ENCODE measurements at places on chromosomes 6 and 20.
A peak's percentile ranks its signal among the peaks of the same experiment; 100 is the strongest.

- DNase-seq: no peak
These were observed 9.0 kb upstream of the PRDM1 start for GRCh38 chr6:106077170-106077569.

GRCh38 chr6:139017227-139017626 is 11.3 kb upstream of the ABRACL start:
- no peak for DNase-seq

GRCh38 chr20:62577490-62577836 is 64.8 kb upstream of the SLCO4A1 start:
- no peak for DNase-seq

- no peak for DNase-seq
These were observed 250.7 kb upstream of the SLC35B3 start for GRCh38 chr6:8686077-8686476.

- no peak for DNase-seq
These were observed 152.6 kb downstream of the TSHZ2 start for GRCh38 chr20:53124803-53125202.

DNA sequence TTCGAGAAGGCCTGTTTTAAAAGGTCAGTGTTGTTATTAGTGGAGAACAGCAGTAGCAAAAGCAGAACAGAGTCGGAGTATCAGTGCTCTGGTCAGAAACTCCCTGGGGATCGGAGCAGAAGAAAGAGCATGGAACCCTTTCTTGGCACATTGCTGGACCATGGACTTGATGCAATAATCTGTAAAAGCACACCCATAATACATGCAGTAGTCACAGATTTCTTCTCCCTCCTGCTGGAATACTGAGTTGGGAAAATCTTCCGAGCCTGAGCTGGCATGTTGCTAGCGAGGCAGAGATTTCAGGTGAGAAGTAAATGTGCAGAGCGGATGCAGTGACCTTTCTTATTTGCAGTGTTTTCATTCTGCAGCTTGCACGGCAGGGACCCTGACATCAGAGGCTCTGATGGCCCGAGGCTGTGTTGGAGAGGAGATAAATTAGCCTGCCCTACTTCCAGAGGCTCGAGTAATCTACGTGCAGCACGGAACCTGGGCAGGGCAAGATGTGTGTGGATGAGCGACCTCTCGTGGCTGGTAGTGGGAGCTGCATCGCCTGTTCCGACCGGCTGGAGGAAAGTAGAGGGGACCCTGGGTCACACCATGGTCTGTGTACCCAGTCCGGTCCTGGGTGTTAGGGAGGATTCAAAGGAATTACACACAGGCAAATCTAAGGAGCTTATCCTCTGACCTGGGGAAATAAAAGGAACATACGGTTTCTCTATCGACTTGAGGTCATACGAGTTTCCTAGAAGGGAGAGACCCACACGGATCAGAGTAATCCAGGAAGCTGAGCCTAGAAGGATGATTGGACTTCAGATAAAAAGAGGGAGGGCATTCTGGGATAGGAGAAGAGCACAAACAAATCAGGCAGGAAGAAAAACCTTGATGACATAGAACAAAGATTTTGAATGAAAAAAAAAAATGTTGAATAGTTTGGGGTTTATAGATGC is 137.0 kb upstream of the STMND1 start:
- peak; percentile 9 for DNase-seq

- no peak for DNase-seq
These were observed 4.5 kb upstream of the TCEA2 start for GRCh38 chr20:64058536-64058935.

DNA sequence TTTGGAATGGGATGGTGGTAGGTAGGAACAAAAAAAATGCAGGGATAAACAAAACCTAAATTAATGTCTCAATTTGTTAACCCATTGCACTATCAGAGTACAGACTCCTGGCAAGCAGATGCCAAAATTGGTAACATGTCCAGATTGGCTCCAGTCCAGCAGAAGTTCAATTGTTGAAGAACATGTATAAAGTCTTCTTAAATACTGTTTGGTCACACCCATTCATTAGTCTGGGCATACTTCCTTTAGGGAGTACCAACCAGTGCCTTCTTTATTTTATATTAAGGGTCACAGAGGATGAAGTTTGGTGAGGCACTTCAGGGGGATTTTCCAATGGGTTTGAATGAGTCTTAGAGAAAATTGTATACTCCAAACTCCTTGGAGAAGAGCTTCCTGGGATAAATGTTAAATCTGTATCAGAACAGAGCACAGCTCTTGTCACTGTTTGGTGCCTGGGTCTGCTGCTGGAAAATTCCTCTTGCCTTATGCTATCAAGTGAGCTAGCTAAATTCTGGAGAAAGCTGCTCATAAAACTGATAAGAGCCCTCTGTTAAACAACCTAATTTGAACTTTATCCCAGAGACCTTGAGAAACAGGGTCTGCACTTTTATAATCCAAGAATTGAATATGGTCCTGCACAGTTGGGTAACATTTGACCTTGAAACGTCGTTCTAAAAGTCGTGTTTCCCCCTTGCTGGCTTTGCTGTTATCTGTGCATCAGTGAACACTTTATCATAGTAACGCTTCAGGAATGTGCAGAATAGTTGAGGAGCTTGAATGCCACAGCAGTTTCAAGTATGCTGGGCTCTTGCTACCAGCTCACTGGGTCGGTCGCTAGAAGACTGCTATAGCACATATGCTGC is 334.1 kb upstream of the CITED2 start:
- no peak for DNase-seq

DNA sequence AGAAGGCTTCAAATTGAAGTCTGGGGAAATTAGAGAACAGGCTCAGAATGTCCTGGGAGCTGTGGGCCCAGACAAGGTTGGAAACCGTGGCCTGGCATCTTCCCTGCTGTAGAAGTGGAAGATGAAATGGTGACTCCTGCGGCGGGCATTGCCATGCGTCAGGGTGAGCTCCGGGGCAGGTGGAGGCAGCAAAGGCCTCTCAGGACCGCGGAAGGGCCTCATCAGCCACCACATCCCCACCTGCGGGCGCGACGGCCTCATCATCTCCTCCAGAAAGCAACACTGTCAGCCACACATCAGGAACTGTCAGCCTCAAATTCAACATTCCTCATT is 161.7 kb downstream of the SYNDIG1 start:
- DNase-seq: no peak

DNA sequence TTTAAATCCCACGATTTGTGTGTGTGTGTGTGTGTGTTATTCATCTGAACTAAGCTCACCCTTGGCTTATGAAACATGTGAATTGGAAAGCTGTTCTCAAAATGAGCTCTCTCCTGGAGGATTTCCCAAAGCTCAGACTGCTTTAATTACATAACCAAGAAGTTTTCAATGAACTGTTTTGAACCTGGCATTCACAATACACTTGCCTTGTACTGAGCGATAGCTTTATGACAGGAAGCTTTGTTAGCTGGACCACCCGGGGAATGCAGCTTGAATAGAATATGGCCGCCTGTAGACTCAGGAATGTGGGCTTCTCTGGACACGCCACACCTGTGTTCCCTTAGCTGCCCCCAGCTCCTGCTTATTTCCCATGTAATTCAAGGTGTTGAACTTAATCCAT is 71.4 kb upstream of the PREP start:
- no peak for DNase-seq

DNA sequence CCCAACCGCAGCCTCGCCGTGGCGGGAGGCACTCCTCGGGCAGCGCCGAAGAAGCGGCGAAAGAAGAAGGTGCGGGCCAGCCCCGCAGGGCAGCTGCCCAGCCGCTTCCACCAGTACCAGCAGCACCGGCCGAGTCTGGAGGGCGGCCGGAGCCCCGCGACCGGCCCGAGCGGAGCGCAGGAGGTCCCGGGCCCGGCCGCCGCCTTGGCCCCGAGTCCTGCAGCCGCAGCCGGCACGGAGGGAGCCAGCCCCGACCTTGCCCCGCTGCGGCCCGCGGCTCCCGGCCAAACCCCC is 525 bp downstream of the PNRC1 start:
- no peak for DNase-seq

DNA sequence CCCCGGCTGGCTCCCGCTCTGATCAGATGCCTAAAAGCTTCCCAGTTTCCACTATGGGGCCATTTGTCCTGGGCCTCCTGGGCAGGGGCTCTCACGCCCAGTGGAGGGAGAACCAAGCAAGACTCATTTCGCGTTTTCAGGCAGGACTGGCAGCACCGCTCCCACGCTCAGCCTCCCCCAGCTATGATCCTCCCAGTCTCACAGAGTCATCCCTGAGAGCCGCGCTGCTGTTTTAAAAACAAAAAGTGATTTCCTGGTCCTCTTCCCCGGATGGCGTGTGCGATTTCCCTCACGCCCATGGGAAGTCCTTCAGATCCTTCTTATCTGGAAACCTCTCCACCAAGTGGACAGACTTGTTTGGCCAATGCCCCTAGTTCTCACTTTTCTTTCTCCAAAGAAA is at the start of gene ADGRF5:
Gene ADGRF5, minus strand, starts transcription at position 208 of the 400 bp plus-strand sequence. CDS start 15,176 bp downstream, outside the sequence.
- DNase-seq: no peak

GRCh38 chr6:47106721-47107197 is 64.6 kb upstream of the ADGRF1 start:
- DNase-seq: no peak

- no peak for DNase-seq
These were observed 202.3 kb downstream of the OGFRL1 start for GRCh38 chr6:71490876-71491275.

DNA sequence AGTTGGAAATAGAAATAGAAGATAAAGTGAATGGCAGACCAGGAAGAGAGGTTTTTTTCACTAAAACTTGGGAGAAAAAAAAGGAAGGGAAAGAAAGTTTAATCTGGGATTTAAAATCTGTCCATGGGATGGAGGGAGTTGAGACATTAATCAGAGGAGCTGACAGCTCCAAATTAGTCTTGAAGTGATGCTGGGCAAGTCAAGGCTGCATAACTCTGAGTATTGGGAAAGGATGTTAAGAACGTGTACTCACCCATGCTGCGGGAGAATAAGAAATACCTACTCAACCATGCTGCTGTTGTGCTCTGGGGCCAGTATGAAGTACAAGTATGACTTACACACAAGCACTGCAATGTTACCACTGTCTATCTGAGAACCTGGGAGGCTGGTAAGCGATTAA is 47.5 kb downstream of the SNRNP48 start:
- no peak for DNase-seq

DNA sequence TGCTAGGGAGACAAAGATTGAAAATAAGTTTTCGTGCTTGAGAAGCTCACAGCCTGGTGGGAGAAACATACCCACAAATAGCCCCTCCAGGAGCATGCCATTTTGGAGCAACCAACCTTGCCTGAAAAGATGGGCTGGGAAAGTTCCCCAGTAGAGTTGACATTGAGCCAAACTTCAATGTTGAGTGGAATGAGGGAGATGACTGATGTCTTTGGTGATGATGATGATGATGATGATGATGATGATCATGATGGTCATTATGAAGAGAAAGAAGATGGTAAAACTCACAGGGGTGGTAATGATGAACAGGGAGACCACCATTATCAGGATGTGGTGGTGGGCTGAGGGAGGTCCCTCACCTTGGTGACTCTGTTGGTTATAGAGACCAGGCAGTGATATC is 283.9 kb upstream of the RNF24 start:
- DNase-seq: no peak

DNA sequence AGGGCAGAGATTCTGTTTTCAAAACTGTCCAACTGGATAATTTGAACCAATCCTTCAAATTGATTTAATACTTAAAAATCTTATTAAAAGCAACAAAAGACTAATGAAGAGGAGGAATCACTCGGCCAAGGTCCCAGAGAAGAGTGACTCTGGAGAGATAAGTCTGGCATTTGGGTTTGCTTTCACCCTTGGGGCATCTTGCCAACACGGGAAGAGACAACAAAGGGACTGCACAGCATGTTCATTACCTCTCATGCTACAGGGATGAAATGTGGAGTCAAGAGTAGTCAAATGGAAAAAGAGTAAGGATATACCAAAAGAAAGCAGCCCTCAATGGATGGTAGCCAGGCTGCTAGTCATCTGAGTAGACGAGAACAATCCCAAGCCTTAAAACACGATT is 68.2 kb downstream of the KHDRBS2 start:
- no peak for DNase-seq

DNA sequence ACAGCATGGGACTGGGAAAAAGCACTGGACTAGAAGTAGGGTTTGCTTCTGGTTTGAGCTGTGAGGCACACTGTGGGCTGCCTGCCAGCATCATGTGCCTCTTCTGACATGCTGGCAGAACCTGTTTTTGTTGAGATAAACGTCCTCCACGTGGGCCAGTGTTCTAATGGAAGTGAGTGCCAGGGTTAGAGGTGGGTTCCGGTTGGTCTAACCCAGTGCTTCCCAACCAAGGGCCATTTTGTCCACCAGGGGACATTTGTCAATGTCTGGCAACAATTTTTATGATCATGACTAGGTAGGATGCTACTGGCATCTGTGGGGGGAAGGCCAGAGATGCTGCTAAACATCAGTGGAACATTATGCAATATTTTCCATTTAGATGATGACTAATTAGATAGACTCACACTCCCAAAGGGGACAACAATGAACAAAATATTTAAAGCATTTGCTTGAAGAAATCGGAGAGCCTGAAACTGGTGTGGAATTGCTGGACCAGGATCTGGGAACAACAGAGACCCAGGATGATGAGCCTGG is 7.8 kb upstream of the APMAP start:
- DNase-seq: no peak

GRCh38 chr6:68651011-68651985 is 16.2 kb downstream of the ADGRB3 start:
- DNase-seq: no peak

DNA sequence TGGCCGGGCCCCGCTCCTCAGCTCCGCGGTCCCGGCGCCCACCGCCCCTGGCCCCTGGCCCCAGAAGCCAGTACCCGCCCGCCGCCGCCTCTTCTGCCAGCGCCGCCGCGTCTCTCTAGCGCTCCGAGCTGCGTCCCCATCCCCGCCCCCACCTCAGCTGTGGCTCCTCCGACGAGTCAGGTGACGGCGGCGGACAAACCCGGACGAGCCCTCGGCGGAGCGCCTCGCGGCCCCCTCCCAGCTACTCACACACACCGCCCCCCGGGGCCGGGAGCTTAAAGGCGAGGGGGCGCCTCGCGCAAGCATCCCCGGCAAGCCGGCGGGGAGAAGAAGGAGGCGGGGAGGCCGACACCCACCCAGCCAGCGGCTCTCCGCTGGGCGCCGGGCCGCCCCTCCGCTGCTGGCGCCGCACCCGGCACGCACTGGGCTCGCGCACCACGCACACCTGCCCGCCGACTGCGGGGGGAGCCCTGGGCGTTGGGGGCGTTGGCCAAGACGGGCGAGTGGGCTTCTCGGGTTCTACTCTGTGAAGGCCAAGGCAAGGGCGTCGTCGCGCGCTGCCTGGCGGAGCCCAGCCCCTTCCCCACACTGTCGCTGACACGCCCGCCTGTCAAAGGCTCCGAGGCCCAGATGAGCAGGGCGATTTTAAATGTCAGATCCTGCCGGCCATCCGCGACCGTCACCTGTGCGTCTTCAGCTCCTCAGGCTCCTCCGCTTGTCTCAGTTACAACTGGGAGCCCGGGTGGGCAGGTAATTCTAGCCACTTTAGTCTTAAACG is at the start of gene SNAP91:
Gene SNAP91, minus strand, starts transcription at position 132 of the 778 bp plus-strand sequence. CDS start 1,174 bp downstream, outside the sequence.
- DNase-seq: peak; percentile 6

Measured in GM12892 (cell line).